ENCODE measurements at places on chromosomes 16 and 17.

- DNase-seq, result no peak
Measured at GRCh38 chr16:73054813-73055482, 7.0 kb upstream of the ZFHX3 start.

- no peak for DNase-seq
Measured at GRCh38 chr17:45168991-45169752, 7.5 kb downstream of the HEXIM2 start.

- no peak for DNase-seq
Measured at GRCh38 chr16:63301349-63301748, 1265.1 kb upstream of the CDH8 start.

DNA sequence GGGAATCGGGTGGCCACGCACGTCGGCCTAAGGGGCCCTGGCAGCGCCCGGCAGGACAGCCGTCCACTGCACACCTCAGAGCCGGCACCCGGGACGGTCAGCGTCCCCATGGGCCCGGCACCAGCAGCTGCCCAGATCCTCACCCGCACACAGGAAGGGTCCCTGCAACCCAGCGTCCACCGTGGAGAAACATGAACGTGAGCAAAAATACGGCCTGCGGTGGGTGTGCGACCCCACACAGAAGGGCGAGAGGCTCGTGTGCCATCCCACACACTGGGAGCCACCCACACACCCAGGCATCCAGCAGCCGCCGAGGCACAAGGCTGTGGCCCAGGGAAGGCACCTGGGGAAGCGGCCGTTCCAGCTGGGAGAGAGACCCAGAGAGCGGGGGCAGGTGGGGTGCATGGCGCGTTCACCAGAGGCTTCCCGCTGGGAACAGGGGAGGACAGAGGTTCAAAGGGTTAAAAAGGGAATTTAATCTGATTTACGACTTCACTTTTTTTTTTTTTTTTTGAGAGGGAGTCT, 6.4 kb downstream of the PIEZO1 start:
- DNase-seq, result no peak

DNA sequence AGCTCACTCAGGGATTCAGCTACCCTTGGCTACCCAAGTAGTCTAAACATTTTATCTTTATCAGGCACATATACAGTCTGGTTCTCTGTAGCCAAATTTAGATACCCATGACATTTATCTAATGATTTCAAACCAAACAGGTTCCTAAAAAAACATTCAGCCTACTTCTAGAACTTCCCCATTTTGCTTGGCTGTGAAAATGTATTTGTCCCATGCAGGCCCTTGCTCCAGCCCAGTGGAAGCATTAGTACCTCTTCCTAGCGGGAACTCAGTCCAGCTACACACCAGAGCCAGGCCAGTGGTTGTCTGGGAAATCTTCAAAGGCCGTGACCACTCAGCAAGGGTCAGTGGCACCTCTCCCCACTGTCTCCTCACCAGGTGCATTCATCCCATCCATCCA, 26.2 kb upstream of the NAGLU start:
- no peak for DNase-seq

DNA sequence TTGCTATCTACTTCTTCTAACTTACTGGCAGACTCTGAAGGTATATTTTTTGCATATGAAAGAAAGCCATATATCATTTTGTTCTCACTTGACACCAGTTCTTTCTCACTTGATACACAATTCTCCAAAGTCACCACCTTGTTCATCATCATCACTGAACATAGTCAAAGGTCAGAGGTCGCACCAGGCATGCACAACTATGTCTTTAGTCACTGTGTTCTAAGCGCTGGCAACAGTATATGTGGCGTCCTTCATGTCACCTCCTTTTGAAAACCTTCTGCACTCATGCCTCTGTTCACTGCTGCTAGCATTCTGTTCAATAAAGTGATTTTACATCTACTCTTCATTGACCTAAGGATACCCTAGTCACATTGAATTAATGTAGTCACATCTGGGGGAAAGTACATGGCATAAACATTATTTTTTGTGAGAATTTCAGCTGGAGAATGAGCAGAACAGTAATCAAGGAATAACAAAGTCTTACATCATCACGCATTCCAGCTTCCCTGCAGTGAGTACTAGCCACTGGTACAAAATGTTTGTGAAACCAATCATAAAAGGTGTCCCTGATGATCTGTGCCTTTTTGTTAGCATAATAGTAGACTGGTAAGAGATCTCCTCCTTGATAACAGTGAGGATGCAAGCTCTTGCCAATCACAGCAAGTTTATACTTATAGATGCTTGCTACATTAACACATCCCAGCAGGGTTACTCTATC, 20.5 kb upstream of the TBX4 start:
- no peak for DNase-seq

- DNase-seq, result no peak
Measured at GRCh38 chr17:9021992-9022572, 772 bp downstream of the NTN1 start.

- no peak for DNase-seq
Measured at GRCh38 chr16:19861811-19862327, 22.8 kb downstream of the GPRC5B start.

DNA sequence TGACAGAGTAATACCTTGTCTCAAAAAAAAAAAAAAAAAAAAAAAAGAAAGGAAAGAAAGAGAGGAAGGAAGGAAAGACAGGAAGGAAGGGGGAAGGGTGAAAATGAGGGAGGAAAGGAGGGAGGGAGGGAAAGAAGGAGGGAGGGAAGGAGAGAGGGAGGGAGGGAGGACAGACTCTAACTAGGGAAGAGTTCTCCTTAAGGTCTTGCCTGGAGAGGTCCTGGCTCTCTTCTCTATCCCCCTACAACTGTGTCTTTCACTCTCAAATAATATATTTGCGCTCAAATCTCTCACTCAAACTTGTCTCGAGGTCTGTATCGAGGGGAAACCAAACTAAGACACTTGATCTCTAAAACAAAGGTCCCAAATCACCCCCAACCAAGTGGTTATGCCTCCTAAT, 35.6 kb downstream of the WDR59 start:
- DNase-seq, result no peak

DNA sequence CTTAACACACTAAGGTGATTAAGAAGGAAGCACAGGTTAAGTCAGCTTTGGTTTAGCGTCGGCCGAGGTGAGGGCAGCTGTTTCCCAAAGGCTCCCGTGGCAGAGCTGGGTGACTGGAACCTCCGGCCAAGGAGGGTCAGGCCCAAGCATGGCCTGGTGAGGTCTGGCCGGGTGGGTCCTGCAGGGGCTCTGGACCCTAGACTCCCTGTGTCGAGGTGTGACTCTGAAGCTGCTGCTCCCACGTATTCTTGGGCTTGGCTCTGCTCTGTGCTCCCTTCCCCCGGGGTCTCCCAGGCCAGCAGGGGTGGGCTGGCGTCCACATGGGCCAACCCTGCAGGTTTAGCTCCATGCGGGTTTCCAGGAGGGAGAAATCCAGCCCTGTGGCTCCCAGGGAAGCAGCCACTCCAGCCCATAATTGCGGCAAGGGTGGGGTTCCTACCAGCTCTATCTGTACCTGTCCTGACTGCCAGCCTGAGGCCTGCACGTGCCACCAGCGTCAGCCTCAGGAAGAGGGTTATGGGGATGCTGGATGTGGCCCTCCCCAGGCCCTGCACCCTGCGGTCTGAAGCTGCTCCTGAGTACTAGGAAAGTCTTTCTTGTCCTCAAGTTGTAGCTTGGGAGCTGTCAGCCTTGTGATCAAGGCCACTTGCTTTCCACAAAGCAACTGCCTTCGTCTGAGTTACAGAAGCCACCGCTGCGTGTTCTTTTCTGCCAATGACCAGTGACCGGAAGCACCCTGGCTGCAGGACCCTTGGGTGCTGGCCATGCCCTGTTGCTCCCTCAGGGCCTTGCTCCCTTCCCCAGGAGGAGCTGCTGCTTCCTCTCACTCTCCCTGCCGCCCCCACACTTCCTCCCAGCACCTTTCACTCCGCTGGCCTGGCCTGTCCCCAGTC, 4.8 kb downstream of the CDK5R1 start:
- DNase-seq, result no peak

GRCh38 chr17:78381601-78382232, 3.3 kb downstream of the PGS1 start:
- no peak for DNase-seq

DNA sequence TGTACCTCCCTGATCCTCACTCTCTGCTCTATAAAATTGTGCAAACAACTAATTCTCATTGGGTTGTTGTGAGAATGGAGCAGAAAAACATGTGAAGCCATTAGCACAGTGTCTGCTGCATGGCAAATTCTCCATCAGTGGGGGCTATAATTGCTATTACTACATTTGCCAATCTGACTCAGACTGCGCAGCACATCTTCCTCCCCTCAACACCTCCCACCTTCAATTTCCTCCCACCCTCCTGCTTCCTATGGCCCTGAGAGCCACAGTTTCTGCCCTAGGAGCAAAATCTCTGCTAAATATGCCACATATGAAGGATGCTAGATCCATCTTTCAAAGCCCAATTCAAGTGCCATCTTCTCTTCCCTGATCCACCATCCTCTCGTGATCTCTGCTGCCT, 37.0 kb downstream of the ABCC12 start:
- no peak for DNase-seq

GRCh38 chr17:146546-146945, 9.2 kb downstream of the SCGB1C2 start:
- no peak for DNase-seq

DNA sequence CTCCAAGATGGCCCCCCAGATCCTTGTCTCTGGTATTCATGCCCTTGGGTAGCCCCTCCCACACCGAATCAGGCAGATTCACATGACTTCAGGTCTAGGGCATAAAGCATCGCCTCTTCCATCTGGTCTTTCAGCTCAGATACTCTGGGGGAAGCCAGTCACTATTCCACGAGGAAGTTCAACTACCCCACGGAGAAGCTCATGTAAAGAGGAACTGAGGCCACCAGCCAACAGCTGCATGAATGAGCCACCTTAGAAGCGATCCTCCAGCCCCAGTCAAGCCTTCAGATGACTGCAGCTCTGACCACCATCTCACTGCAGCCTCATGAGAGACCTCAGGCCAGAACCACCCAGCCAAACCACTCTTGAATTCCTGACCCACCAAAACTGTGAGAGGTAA, 54.1 kb downstream of the SOCS3 start:
- no peak for DNase-seq

- no peak for DNase-seq
Measured at GRCh38 chr17:74094651-74095050, 108.8 kb upstream of the RPL38 start.

- DNase-seq, result no peak
Measured at GRCh38 chr17:42072323-42073187, 22.2 kb upstream of the C17orf113 start.

GRCh38 chr16:74252329-74252728, 44.3 kb upstream of the PSMD7 start:
- no peak for DNase-seq

DNA sequence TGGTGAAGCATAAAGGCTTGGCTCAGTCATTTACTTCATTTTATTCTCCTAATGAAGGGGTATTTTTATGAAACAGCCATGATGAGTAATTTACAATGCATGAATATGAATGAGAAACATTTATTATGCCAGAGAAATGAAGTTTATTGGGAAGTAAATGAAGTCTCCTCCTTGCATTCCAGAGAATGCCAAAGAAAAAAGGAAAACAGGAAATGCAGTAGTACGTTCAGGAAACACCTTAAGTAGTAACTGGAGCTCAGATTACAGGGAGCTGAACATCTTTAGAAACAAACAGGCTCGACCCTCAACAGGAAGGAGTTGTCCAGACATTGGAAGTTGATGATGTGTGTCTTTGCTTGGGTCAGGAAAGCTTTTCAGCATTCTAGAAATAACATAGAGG, 4.6 kb downstream of the KRT34 start:
- no peak for DNase-seq

DNA sequence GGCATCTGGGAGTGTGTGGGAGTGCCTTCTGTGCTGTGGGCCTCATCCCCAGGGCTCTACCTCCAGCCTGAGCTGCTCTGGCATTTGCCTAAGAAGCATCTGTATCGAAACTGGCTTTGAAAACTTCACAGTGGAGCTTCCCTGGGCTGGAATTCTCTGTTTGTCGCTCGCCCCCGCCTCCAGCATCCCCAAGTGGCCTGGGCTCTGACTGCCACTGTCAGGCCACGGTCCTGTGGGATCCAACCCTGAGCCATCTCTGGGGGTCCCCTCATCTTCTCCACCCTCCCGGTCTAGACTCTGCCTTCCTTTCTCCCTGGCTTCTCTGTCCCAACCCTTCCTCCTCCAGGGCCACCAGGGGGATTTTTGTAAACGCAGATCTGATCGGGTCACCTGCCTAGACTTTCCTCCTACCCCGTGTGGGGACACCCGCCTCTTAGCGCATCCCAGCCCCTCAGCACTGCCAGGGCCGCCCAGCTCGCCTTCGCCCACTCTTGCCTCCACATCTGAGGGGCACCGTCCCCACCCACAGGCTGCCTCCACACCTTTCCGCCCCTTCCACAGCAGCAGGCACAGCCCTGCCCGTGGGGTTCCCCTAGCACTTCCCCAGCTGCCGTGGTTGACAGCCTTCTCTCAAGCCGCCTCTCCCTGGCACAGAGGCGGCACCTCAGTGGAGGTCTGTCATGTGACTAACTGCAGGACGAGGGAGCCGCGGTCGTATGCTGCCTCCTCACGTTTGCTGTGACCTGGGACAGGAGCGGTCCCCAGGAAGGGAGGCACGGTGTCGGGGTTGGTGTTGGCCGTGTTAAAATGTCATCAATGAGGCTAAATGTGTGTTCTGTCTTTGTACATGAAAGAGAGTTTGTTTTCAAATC, 12.0 kb downstream of the TBC1D24 start:
- DNase-seq, result no peak

GRCh38 chr16:87410530-87410929, 18.4 kb downstream of the MAP1LC3B start:
- DNase-seq, result no peak

- DNase-seq, result no peak
Measured at GRCh38 chr17:76191896-76192295, 48.4 kb downstream of the RNF157 start.

DNA sequence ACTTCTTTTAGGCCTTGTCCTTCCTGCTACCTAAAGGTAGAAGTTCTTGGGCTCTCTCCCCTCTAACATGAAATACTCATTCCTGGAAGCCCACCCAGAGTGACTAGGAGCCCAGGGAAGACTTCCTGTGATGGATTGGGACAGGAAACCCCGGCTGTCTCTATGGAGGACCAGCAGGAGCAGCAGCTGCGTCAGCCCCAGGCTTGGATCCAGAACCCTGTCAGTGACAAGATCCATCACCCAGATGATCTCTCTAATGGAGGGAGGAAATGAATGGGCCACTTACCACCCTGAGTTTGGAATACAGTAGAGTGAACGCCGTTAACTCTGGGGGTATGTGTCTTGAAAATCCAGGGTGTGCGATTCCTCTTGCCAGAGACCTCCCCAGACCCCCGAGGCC, 195.7 kb upstream of the WSCD1 start:
- DNase-seq, result no peak

DNA sequence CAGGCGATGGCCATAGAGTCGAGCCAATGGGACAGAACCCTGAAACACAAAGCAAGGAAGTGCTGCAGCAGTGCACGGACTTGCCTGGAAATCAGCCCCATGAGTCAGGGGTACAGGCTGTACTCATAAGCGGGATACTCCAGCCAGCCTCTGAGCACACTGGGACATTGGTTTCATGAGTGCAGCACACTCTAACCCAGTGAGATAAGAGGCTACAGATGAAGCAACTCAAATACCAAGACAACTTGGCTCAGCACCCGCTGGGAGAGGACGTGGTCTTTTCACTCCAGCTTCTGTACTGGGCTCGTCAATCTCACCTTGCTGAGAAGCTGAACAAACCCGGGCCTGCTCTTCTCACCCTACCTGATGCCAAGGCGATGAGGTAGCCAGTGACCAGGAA, 98.2 kb downstream of the AXIN2 start:
- no peak for DNase-seq
